AG04450 (cell line): ENCODE measurements at places on chromosomes 12 and 14. TPM values are rescaled to one million over a fixed set of nuclear protein-coding genes. Genes with fewer than 3 reads are reported as not detected.

COL2A1 gene
- polyA plus RNA-seq: not detected in 2 replicates

IL26 gene
- not detected in 2 replicates for polyA plus RNA-seq

TMEM229B gene
- polyA plus RNA-seq: 0.05 and 0.07 TPM in 2 replicates

ASCL1 gene
- polyA plus RNA-seq: not detected in 2 replicates

MORN3 gene
- polyA plus RNA-seq: 0.35 and 0.78 TPM in 2 replicates

NFATC4 gene
- polyA plus RNA-seq: 35.7 and 42.0 TPM in 2 replicates

BATF gene
- not detected in 2 replicates for polyA plus RNA-seq

ESR2 gene
- 0.04 and 0.06 TPM in 2 replicates for polyA plus RNA-seq

DICER1 gene
- 20.7 and 25.1 TPM in 2 replicates for polyA plus RNA-seq

RFX4 gene
- polyA plus RNA-seq: not detected in 2 replicates

TMEM120B gene
- polyA plus RNA-seq: 11.1 and 13.3 TPM in 2 replicates

LRCOL1 gene
- 0.11 and 0.35 TPM in 2 replicates for polyA plus RNA-seq

RGS6 gene
- polyA plus RNA-seq: not detected in 2 replicates

SLCO1C1 gene
- not detected in 2 replicates for polyA plus RNA-seq

IFNG-AS1 gene
- polyA plus RNA-seq: not detected in 2 replicates

TMEM253 gene
- 0.21 TPM in 2 replicates for polyA plus RNA-seq

C12orf54 gene
- not detected in 2 replicates for polyA plus RNA-seq

TAS2R30 gene
- 0.07 TPM in 1 of 2 replicates, not detected in the other for polyA plus RNA-seq

FGD6 gene
- 7.1 and 10.2 TPM in 2 replicates for polyA plus RNA-seq

INTS13 gene
- polyA plus RNA-seq: 21.3 and 38.3 TPM in 2 replicates

UBE3B gene
- polyA plus RNA-seq: 40.5 and 42.8 TPM in 2 replicates
